ENCODE measurements at places on chromosomes 5 and 9. TPM values are rescaled to one million over a fixed set of nuclear protein-coding genes. Genes with fewer than 3 reads are reported as not detected.

Gene SLC6A18
- not detected for total RNA-seq

- no peaks in the 10 kb centered on the region for H3K27me3 ChIP-seq
- no peaks in the 10 kb centered on the region for H3K36me3 ChIP-seq
- H3K4me1 ChIP-seq, result no peaks in the 10 kb centered on the region
- no peak overlapping the region for H3K4me3 ChIP-seq
- DNase-seq, result no peak
Measured at GRCh38 chr5:127848098-127848497, 144.9 kb downstream of the CCDC192 start.

- DNase-seq, result no peak
- no peaks in the 10 kb centered on the region for H3K4me1 ChIP-seq
- H3K27me3 ChIP-seq, result peaks cover 8% of the 10 kb centered on the region
- no peak overlapping the region for H3K27ac ChIP-seq
Measured at GRCh38 chr5:169547508-169547907, 36.1 kb upstream of the SPDL1 start.

DNA sequence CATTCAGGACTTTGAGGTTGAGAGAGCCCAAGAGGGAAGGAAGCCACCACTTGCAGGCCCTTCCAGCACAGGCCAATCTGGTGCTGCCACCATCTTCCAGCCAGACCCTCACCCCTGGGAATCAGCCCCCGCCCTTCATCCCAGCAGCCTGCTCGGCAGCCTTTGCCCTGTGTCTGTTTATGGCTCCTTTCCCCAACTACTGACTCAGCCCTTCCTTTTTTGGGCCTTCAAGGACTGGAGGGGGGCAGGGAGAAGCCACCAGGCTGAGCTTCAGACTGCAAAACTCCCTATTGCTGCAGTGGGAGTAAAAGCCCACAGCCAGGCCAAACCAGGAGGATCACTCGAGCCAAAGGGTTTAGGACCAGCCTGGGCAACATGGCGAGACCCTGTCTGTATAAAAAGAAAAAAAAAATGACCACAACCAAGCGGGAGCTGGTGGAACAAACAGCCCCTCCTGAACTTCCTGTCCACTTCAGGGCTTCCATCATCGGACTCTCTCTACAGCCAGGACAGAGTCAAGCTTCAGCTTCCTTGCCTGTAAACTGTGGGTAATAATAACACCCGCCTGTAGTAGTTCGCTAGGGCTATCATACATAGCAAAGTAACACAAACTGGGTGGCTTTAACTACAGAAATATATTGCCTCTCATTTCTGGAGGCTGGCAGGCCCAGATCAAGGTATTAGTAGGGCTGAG lies 85.9 kb upstream of the IL17B start:
- peak overlapping the region; percentile 72 for H3K27ac ChIP-seq
- H3K36me3 ChIP-seq, result no peaks in the 10 kb centered on the region
- H3K27me3 ChIP-seq, result no peaks in the 10 kb centered on the region
- no peak overlapping the region for H3K4me3 ChIP-seq
- H3K4me1 ChIP-seq, result peaks cover 12% of the 10 kb centered on the region
- DNase-seq, result no peak

- no peak for DNase-seq
- no peak overlapping the region for H3K27ac ChIP-seq
- H3K27me3 ChIP-seq, result peaks cover 4% of the 10 kb centered on the region
Measured at GRCh38 chr9:136599811-136600660, 54.2 kb upstream of the NOTCH1 start.
